ENCODE measurements at places on chromosomes 11 and 22. TPM values are rescaled to one million over a fixed set of nuclear protein-coding genes. Genes with fewer than 3 reads are reported as not detected.

TRPM5 gene
- polyA plus RNA-seq: not detected

LSP1 gene
- polyA plus RNA-seq: not detected

SLC22A9 gene
- not detected for polyA plus RNA-seq

LDHAL6A gene
- not detected for polyA plus RNA-seq

CRACR2B gene
- polyA plus RNA-seq: 0.18 TPM

MMP26 gene
- polyA plus RNA-seq: not detected

TMEM191B gene
- polyA plus RNA-seq: 0.44 TPM

DDX25 gene
- not detected for polyA plus RNA-seq

NLRP6 gene
- polyA plus RNA-seq: not detected

SLC25A18 gene
- 0.07 TPM for polyA plus RNA-seq

MRTFA gene
- polyA plus RNA-seq: 8.9 TPM

TSGA10IP gene
- polyA plus RNA-seq: not detected

OAF gene
- polyA plus RNA-seq: 32.8 TPM

PTDSS2 gene
- polyA plus RNA-seq: 18.1 TPM

PNPLA3 gene
- 4.8 TPM for polyA plus RNA-seq

APOBEC3G gene
- 7.3 TPM for polyA plus RNA-seq

OR51I1 gene
- polyA plus RNA-seq: not detected

FLRT1 gene
- 0.42 TPM for polyA plus RNA-seq

MMP13 gene
- 0.06 TPM for polyA plus RNA-seq

MS4A4A gene
- not detected for polyA plus RNA-seq

GRK3 gene
- polyA plus RNA-seq: 0.72 TPM

BRSK2 gene
- 0.28 TPM for polyA plus RNA-seq

MMP8 gene
- polyA plus RNA-seq: not detected

ASPHD2 gene
- polyA plus RNA-seq: 2.5 TPM

ALKBH8 gene
- 5.6 TPM for polyA plus RNA-seq

ARFIP2 gene
- polyA plus RNA-seq: 86.5 TPM

RIC3 gene
- not detected for polyA plus RNA-seq

MPZL2 gene
- polyA plus RNA-seq: not detected

All from BJ (cell line).